ENCODE measurements at places on chromosomes 7 and 10.

DNA sequence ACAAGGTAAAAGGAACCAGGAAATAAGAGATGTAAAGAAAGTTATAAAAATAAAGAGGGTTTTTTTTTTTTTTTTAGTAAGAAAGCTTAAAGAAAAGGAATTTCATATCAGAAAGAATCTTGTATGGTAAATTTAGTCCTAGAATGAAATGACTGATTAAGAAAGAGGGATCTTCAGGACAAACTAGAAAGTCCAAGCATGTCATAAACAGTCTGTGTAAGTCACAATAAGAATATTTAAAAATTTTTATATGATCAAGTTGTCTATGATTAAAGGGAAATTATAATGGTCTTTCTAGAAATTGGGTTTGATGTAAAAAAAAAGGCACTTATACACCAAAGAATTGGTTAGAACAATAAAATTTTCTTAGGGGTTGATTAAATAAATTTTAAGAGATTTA is 289.5 kb downstream of the XPNPEP1 start:
- DNase-seq: no peak

DNA sequence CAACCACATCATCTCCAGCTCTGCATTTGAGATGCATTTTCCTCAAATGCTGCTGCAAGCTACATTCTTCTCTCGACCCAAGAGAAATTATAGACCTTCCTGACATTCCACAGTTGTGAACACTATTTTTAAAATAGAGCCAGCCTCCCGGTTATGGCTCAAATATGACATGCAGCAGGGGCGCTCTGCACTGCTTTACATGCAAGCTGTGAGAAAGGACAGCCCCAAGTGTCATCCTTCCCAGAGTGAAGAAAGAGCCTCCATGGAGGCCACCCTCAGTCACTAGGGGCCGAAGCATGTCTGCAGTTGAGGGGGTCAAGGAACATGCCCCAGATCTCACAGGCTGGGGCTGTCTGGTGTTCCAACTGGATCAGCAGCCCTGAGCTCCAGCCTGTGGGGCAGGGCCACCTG is 63.9 kb upstream of the CHST15 start:
- DNase-seq: no peak

DNA sequence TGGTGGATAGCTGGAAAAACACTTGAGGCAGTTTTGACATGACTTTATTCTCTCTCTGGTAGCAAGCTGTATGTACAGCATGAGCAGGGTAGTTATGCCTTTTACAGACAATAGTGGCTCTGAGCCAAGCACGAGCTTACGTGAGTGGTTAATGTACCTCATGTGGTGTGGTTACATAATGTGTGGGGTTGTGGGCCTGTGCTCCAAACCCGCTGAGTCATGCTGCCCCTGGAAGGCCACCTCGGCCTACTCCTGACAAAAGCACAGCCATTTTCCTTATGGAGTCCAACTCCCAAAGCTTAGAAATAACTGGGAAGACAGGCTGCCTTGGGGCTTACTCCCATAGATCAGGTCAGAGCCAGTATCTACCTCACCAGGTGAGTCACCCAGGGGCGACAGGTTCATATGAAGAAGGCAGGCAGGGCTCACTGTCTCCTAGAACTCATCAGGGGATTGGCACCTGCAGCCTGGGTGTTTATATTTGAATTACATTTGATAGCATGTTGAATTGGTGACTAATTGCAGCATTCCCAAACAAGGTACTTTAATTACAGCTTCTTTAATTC is 404.5 kb downstream of the ADRA2A start:
- DNase-seq: peak; percentile 11

GRCh38 chr7:23093546-23093945 is 12.0 kb upstream of the KLHL7 start:
- DNase-seq: no peak

DNA sequence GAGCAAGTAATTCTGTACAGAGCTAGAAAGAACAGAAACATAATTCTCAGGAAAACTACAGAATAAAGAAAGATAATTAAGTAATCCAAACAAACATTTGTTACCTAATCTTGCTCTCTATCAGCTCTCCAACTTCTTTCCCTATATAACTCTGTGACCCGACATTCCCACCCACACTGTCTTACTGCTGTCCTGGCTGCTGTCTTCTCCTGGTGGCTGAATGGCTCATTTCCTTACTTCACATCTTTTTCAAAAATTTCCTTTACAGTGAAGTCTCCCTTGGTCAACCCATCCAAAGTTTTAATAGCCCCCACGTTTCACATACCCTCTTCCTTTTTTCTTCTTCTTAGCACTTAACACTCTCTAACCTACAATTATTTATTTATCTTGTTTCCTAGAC is 64.0 kb downstream of the HYCC1 start:
- DNase-seq: no peak

DNA sequence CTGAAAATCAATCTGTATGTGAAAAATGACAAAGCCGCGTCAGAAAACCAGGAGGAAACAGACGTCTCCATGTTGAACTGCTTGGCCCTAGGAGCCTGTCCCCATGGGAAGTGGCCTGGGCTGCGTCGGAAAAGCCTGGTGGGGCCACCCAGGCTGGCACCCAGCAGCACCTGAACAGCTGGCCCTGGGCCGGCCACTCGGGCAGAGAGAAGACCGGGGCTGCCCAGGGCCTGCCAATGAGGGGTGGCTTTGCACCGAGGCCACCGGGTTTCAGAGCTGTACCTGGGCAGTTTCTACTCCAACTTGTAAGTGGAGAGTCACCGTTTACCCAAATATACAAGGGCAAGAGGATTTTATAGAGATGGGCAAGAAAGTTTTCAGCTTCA is 1.1 kb upstream of the FUOM start:
- no peak for DNase-seq

DNA sequence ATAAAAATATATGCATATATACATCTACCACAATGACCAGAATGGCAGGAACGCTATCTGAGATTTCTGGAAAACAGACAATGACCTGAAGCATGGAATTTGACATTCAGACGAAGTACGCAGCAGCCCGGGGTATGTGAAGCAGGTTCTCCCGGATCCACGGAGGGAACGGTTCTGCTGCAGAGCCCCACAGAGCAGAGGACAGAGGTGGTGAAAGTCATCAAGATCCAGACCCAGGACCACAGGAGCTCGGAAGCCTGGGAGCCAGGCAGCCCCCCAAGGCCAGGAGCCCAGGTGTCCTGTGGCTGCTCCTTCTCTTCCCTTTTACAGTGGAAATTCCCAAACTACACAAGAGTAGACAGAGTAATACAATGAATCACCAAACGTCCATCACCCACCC is 42.1 kb upstream of the DNAAF5 start:
- DNase-seq: no peak

DNA sequence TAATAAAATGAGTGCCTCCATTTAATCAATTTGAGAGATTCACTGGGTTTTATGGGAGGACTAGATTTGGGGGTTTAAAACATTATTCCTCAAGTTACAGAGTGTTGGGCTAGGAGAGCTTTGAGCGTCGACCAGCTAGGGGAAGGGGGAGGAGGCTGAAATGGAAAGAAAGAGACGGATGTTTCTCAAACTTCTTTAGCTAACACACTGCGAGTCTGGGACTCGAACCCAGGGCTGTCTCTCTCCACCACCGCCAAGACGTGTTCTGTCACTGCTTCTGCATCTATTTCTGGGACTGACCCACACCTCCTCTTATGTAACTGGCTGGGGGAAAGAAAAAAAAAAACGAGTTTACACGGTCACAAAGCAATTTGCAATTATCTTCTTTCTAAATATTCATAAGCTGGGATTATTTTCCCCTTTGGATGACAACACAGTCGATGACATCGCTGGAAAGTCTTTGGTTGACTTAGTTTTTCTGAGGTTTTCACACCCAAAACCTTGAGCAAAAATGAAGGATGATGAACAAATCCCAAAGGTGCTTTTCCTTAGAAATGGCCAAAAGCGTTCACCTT is 27.2 kb downstream of the CHST15 start:
- DNase-seq: no peak

- DNase-seq: no peak
Measured at GRCh38 chr10:87816898-87817608, 973 bp downstream of the ATAD1 start.

GRCh38 chr10:47453141-47454007 is 30.5 kb downstream of the ANXA8 start:
- no peak for DNase-seq

GRCh38 chr7:126210707-126211106 is 1042.0 kb downstream of the GRM8 start:
- DNase-seq: no peak

DNA sequence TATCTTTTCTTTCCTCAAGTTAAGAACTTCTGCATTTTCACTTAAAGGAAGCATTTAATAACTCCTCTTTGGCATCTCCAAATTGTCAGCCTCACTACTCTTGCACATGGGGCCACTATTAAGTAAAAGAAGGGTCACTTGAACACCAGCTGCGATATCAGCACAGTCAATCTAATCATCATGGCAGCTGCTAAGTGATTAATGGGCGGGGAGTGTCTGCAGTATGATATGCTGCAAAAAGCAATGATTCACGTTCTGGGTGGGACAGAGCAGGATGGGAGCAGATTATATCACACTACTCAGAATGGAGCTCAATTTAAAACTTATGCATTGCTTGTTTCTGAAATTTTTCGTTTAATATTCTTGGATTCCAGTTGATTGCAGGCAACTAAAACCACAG is 447.4 kb upstream of the PFKP start:
- peak; percentile 55 for DNase-seq

DNA sequence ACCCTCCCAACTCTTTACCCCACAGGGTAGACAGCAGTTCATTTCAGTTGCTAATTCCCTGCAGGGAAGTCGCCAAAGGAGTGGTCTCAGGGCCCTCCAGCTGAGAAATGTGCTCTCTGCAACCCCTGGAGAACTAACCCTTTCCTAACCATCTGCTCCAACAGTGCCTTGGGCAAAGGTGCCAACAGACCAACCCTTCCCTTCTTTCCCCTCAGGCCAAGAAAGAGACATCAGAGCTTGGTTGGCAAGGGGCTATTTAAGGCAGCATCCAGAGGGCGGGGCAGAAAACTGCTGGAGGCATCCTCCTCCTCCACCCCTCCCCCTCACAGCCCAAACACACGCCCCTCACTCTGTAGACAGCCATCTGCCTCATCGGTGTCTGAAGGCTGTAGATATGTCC is 1.7 kb downstream of the SORBS1 start:
- no peak for DNase-seq
